OCI-M1 (cell line): ENCODE measurements at places on chromosomes 3 and 15.
A peak's percentile ranks its signal among the peaks of the same experiment; 100 is the strongest.

DNA sequence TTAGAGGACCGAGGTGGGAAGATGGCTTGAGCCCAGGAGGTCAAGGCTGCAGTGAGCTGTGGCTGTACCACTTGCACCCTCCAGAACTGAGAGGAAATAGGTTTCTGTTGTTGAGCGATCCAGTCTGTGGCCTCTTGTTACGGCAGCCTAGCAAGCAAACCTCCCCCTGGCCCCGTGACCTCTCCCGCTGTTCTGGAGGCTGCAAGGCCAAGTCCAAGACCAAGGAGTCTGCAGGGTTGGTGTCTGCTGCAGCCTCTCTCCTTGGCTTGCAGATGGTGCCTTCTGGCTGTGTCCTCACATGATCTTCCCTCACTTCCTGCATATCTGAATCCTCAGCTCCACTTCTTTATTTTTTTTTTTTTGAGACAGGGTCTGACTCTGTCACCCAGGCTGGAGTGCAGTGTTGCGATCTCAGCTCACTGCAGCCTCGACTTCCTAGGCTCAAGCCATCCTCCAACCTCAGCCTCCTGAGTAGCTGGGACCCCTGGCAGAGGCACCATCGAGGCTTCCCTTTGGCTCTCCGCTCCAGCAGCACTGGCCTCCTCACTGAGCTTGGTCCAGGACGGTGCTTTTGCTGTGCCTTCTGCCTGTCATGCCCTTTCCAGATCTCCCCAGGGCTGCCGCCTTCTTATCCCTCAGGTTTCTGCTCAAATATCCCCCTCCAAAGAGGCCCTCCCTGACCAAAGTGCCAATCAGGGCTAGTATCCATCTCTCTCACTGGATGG is 18.0 kb upstream of the PLXND1 start:
- no peak for DNase-seq

GRCh38 chr15:80010131-80010673 is 39.2 kb upstream of the BCL2A1 start:
- DNase-seq: no peak

DNA sequence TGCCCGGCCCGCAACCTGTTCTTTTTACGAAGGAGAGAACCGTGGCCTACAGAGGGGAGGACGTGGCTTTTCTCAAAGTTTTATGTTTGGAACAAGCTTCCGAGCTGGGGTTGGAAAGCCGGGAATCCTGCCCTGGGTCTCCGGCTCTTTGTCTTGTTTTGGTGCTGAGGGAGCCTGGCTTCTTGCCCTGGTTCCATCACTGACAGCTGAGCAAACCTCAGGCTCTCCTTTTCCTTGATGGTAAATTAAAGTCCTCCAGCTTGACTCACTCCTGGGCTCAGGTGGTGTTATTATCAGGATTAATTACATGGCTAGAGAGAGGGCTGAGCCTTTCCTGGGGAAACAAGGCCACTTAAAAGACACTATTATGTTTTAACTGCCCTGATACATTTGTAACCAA is 289.5 kb upstream of the RGMA start:
- no peak for DNase-seq

- DNase-seq: no peak
Measured at GRCh38 chr3:106328224-106328623, 459.4 kb upstream of the CBLB start.

GRCh38 chr3:154538566-154539360 is 108.8 kb upstream of the GPR149 start:
- DNase-seq: no peak

- no peak for DNase-seq
Measured at GRCh38 chr3:9810433-9810770, 340 bp downstream of the TTLL3 start.

- no peak for DNase-seq
Measured at GRCh38 chr3:54073386-54073785, 49.0 kb upstream of the CACNA2D3 start.

DNA sequence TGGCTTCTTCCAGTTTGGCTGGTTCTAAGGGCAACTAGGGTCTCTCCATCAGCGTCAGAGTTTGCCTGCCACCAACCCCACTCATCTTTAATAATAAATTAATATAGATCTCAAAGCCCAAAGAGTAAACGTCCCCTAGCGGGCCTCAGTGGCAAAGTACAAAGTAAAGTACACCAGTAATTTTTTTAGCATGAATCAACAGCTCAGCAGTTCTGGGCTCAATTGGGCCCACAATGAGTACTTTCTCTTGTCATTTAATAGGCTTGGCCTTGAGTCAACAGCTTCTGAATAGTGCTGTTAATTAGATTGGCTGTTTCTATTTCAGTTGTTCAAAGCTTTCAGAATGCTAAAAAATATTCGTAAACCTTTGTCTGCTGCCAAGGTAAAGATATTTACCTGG is 89.0 kb upstream of the PFN2 start:
- DNase-seq: no peak

GRCh38 chr15:90097475-90097874 is 4.8 kb downstream of the IDH2 start:
- peak; percentile 79 for DNase-seq

DNA sequence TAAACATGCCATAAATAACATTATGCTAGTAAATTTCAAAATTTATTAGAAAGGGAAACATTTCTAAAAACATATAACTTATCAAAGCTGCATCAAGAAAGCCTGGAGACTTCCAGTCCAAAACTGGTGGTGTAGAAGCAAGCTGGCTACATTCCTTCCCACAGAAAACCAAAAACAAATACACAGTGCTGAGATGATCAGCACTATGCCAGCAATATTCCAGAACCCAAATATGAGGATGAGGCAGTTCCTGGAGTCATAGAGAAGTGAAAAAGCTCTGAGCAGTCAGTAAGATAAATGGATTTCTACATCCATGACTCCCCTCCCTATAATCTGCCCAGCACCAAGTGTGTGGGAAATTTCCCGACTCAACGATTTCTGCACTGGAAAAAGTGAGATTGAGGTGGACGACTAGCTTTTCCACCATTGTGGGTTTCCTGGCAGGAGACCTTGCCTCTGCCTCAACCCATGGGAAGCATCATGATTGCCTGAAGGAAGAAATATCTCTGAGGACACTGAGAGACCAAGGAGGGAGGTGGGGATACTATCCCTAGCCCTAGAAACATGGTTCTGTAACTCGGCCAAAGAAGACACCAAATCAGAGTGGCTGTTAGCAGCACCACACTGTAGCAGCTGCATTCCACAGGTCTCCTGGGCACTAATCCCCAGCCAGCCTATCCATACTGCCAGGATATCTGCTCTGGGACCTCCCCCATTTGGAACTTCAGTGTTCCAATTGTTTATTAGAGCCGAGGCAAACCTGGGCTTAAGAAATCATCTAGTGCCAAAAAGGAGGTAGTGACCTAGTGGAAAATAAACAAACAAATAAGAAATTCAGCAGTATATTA is 11.8 kb upstream of the CLN6 start:
- DNase-seq: no peak

- DNase-seq: peak; percentile 63
Measured at GRCh38 chr3:48634661-48635221, 520 bp downstream of the SLC26A6 start.
